GM03348 (cell line): ENCODE measurements at places on chromosomes 12 and 14.
A peak's percentile ranks its signal among the peaks of the same experiment; 100 is the strongest.

DNA sequence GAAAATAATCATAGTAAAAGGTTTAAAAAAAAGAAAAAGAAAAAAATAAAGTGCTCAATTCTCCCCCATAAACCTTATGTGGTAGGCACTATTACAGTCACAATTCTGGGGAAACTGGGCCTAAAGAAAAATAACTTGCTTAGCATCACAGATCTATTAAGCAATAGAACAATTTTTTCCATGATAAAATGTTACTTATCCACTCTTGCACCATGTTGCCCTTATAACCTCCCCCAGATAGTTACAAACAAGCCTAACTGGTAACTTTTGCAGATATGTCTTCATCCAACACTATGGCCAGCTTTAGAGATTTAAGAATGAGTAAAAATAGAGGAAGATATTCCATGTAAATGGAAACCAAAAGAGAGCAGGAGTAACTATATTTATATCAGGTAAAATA, 164.8 kb downstream of the DUSP6 start:
- no peak for DNase-seq

DNA sequence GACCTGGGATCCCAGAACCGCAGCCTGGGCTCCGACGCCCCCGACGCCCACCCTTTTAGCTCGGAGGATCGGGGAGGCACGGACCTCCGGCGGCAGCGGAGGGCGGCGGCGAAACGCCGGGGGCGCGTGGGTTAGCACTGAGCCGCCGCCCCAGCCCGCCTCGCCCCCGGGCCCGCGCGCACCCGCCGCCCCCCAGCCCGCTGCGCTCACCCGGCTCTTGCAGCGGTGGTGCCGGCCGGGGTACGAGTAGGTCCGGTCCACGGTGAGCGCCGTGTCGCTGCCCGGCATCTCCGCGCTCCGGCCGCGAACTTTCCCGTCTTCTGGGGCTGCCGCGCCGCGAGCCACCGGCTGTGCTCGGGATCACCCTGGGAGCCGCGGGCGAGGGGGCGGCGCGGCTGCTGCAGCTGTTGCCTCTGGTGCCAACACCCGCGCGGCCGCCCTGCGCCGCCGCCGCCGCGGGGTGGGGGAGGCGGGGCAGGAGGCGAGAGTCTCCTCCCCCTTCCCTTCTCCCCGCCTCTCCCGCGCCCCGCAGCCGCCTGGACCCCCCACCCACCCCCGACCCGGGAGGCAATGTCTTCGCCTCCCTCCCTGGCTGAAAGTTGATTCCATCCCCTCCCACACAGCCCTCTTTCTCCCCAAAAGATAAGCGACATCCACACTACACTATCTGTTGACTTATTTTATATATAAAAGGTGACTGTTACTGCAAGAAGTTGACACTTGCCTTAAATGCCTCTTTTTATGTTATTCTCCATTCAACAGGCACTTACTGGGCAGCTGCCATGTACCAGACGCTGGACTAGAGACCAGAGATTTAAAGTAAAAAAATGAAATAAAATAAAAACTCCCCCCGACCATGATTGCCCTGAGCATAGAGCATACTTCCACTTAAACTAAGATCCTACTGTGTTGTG, at the start of gene TMCC3:
Gene TMCC3 (minus strand): TSS at position 415 of the 914 bp plus-strand sequence. CDS start 127 bp downstream, at position 288.
- DNase-seq: peak; percentile 62

DNA sequence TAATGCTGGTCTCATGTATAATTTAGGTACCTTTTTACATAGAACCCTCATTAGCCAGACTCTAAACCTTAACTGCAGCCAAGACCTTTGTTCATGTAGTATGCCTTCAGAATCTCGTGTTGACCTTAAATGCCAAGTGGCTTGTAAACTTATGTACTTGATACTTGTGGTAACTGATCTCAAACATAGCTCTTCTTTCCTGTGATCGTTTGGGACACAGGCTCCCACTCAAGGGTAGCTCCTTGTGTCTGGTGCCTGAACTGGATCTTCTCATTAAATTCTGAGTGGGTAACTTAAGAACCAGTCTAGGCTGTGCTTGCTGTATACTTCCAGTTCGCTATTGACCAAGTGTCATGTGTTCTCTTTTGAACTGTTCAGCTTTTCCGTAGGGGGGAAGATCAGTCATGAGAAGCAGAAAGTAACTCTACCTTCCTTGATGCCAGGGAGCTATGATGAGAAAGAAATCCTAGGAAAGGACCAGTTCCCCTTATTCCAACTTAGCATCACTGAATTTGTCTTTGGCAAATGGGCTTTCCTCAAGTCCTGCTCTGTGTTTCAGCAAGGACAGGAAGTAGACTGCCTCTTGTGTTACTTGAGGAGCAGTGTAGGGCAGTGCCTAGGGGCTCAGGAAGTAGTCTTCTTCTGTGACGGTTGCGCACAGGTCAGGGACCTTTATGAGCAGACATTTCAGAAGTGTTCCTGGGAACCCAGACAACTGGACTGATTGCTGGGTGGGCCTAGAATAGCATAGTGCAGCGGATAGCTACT, 2.5 kb downstream of the LGALS3 start:
- peak; percentile 31 for DNase-seq

GRCh38 chr12:80791863-80792262, 75.2 kb downstream of the MYF5 start:
- no peak for DNase-seq

DNA sequence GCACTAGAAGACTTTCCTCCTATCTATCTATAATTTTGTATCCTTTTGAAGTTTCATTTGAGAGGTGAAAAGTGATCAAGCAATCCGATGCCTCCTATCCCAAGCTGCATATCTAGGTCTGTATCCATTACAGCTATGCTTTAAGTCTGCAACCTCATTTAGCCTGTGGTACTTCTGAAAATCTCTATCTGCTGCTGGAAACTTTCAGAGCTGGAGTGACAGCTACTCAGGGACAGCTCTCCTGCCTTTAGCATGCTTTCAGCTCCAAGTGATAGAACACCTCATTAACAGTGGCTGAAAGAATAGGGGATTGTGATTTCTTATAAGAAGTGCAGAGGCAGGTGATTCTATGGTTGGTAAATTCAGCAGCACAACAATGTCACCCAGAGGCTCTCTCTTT, 1153.5 kb downstream of the AACS start:
- no peak for DNase-seq

GRCh38 chr12:109844091-109844490, 10.9 kb upstream of the TRPV4 start:
- no peak for DNase-seq

- peak; percentile 70 for DNase-seq
These were observed 20.1 kb downstream of the SPRING1 start for GRCh38 chr12:116717466-116718437.

- DNase-seq: no peak
These were observed 427.9 kb upstream of the DCN start for GRCh38 chr12:91610561-91610960.

GRCh38 chr14:91835197-91835919, 32.0 kb downstream of the TC2N start:
- DNase-seq: no peak

DNA sequence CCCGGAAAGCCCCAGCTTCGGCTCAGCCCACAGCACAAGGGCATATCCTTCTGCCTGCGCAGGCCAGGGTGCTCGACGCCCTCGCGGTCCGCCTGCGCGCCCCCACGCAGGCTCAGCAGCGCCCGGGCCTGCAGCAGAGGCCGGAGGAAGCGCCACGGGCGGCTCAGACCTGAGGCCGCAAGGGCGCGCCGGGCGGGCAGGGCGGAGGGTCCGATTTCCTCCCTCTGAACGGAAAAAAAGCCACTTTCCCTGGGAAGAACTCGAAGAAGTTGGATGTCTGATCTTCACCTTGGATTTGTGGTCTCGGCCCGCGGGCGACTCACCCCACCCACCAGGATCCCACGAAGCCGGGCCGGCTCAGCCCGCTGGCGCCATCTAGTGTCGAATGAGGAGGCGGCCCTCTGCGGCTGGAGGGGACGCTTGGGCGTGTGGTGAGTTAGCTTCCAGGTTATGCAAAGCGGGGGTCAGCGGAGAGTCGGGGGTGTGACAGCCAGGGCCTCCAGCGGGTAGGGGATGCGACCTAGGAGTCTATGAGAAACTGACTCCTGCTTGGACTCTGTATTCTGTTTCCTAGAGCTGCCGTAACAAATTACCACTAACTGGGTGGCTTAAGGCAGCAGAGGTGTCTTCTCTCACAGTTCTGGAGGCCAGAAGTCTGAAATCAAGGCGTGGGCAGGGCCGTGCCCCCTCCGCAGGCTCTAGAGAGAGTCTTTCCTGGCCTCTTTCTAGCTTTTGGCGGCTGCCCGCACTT, 40.0 kb upstream of the SRSF5 start:
- peak; percentile 95 for DNase-seq

GRCh38 chr12:22473212-22473611, 71.1 kb downstream of the C2CD5 start:
- no peak for DNase-seq

DNA sequence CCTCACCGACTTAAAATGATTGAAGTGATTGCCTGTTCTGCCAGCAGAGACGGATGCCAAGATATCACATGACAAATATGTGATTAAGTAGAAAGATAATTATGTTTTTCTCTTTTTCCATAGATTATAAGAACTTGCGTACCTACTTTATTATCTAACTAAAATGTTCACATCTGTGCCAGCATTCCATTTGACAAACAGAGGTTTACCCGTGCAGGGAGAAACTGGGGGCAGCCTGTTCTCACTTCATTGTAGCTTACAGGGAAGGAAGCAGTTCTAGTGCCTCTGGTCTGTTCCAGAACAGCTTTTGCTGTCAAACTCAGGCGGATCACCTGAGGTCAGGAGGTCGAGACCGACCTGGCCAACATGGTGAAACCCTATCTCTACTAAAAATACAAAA, 29.6 kb downstream of the CCDC62 start:
- no peak for DNase-seq

DNA sequence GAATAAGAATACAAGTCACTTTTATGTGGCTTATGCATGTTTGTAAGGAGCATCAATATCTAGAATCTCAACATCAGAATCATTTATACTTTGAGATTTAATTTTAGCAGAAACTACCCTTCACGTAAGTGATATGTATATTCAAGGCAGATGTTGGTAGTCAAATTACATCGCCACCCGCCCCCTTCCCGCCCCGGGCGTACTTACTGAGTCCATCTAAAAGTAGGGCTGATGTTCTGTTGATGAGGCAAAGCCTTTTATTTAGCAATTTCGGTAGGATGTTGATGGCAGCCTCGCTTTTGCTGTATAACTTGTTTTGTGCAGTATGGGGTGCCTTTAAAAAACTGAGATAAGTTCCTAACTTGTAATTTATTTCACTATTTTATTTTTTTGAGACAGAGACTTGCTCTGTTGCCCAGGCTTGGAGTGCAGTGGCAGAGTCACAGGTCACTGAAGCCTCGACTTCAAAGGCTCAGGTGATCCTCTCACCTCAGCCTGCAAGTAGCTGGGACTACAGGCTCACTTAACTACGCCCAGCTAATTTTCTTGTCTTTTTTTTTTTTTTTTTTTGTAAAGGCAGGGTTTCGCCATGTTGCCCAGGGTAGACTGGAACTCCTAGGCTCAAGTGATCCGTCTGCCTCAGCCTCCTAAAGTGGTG, 30.8 kb downstream of the KTN1 start:
- DNase-seq: no peak

- no peak for DNase-seq
These were observed 31.0 kb upstream of the SLC38A1 start for GRCh38 chr12:46299851-46300250.

DNA sequence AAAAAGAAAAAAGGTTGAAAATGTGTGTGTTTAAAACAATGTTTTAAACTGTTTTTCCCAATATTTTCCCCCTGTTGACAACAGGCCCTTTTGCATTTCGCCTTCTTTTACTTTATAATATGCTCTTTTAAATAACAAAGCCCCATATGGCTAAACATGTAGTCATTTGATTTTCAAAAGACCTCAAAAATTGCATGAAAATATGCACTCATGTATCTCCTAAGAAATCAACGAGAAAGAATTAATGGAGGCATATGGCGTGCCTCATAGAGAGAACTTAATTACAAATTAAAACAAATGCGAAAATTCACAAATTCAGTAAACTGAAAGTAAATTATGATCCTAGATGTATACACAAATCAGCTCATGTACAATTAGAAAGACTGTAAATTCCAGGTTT, 202.6 kb upstream of the FOXN3 start:
- DNase-seq: no peak

DNA sequence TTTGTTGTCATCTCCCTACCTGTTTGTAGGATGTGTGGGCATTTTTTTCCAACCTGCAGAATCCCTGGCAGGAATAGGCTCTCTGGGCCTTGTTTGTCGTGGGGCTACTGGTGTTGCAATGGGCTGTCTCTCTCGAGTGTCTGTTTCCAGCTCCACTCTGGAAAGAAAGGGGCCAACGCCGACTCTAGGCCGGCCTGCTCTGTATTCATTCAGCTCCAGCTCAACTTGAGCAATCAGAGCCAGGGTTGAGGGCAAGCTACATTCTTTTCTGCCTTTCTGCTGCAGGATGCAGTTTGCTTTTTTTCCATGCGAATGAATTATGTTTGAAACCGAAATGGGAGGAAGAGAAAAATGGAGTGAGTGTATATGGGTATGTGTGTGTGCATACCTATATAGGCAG, 2.3 kb downstream of the JDP2 start:
- DNase-seq: peak; percentile 66

GRCh38 chr14:25246751-25247150, 196.8 kb upstream of the STXBP6 start:
- DNase-seq: no peak

DNA sequence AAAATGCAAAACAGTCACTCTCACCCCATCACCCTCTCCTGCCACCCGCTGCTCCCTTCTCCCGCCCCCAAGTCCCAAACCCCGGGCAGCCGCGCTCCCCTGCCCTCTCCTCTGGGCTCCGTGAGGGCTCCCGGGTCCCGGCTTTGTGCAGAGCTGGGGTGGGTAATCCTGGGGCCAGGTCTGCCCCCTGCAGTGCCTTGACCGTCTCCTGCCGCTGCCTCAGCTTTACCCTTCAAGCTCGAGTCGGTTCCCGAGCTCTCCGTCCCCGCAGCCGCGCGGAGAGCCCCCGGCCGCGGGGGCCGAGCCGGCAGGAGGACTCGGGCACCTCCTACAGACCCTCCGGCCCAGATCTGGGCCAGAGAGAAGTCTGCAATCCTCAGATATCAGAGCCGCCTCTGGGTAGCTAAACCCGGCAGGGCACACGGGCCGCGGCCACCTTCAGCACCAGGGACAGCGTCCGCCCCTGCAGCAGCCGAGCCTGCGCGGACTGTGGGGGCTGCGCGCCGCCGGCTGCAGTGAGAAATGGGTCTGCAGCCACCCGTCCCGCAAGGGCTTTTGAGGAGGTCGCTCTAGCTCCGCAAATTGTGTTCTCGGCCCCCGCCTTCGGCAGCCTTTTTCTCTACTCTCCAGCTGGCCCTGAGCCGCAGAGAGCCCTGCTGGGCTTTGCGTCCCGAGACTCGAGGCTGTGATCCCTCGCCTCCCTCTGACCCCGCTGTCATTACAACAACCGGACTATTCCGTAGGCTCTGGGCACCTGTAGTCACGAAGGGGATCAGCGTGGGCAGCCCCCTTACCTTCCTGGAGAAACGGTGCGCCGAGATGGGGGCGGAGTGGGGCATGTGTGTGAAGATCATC, 1.2 kb downstream of the PRMT8 start:
- DNase-seq: peak; percentile 92

DNA sequence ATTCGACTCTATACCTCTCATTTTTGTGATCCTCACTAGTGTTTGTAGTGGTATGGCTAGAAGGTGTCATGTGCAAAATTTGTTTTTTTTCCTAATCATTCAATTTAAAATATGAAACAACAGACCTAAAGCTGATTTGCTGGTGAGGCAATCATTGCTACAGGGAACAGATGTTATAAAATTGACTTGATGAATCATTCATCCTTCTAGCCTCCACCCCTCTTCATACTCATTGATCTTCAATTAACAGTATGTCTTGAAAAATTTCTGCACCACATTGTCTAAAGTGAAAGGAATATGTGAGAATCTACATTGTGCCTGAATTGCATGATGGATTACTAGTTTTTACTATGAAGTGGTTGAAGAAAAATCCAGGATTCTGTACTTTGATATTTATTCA, 349.0 kb upstream of the NAV3 start:
- DNase-seq: peak; percentile 15
